ENCODE measurements at places on chromosomes 7 and 10.

DNA sequence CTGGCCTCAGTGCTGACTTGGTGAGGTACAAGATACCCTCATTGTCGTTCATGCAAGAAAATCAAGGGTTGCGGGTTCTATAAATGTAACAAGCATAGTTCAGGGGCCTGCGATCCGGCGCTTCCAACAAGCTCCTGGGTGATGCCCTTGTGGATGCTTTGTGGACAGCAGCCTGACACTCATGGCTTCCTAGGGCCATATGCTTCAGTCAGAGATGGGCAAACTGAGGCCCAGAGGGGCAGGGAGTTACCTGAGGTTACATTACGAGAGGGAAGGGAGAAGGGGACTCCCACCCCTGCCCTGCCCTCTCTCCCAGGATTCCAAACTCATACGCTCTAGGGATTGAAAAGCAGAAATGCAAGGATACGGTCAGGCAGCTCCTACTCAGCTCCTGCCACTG lies 296.3 kb upstream of the ZMIZ1 start:
- DNase-seq = no peak

- peak; percentile 1 for DNase-seq
Observed at GRCh38 chr7:7641129-7641663, 644 bp downstream of the UMAD1 start.

- no peak for DNase-seq
Observed at GRCh38 chr10:114181971-114182370, 2.8 kb downstream of the TDRD1 start.

- DNase-seq = no peak
Observed at GRCh38 chr10:50347394-50347802, 96.1 kb upstream of the ASAH2 start.

- no peak for DNase-seq
Observed at GRCh38 chr10:132113206-132113605, 47.5 kb downstream of the JAKMIP3 start.

- DNase-seq = peak; percentile 31
Observed at GRCh38 chr10:79111427-79111826, 42.7 kb downstream of the ZMIZ1 start.

GRCh38 chr7:140668641-140669040 lies 4.1 kb upstream of the ADCK2 start:
- DNase-seq = no peak

GRCh38 chr10:113322843-113323242 lies 230.0 kb upstream of the HABP2 start:
- no peak for DNase-seq

GRCh38 chr10:71225291-71226058 lies 13.1 kb downstream of the UNC5B start:
- DNase-seq = no peak

- no peak for DNase-seq
Observed at GRCh38 chr7:159078911-159079270, 65.8 kb downstream of the VIPR2 start.

GRCh38 chr10:33398796-33399195 lies 64.3 kb upstream of the NRP1 start:
- no peak for DNase-seq

GRCh38 chr10:124997306-124997705 lies 55.4 kb downstream of the ZRANB1 start:
- no peak for DNase-seq

- DNase-seq = no peak
Observed at GRCh38 chr10:32156031-32156495, 99.8 kb upstream of the KIF5B start.

GRCh38 chr10:132749371-132749795 lies 36.6 kb downstream of the NKX6-2 start:
- DNase-seq = no peak

- no peak for DNase-seq
Observed at GRCh38 chr10:13352519-13352918, 4.4 kb upstream of the SEPHS1 start.

DNA sequence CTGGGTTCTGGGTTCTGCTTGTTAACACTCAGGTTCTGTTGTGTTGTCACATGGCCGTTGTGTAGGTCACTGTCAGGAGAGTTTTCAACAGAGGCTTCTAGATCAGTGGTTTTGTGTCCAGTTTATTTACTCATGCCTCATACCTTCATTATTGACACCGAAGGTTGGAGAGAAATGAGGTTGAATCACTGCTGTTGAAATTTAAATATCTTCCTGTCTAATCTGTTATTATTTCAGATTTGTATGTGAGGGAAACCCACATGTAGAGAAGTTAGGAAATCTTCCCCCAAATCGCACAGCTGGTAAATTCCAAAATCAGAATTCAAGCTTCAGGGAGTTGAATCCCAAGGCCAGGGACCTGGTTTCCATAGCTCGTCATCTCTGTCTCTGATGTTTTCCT lies 28.3 kb upstream of the KLF6 start:
- no peak for DNase-seq

GRCh38 chr10:24872049-24872789 lies 80.2 kb downstream of the PRTFDC1 start:
- DNase-seq = peak; percentile 37

GRCh38 chr10:98408799-98409198 lies 6.2 kb downstream of the PYROXD2 start:
- DNase-seq = no peak

DNA sequence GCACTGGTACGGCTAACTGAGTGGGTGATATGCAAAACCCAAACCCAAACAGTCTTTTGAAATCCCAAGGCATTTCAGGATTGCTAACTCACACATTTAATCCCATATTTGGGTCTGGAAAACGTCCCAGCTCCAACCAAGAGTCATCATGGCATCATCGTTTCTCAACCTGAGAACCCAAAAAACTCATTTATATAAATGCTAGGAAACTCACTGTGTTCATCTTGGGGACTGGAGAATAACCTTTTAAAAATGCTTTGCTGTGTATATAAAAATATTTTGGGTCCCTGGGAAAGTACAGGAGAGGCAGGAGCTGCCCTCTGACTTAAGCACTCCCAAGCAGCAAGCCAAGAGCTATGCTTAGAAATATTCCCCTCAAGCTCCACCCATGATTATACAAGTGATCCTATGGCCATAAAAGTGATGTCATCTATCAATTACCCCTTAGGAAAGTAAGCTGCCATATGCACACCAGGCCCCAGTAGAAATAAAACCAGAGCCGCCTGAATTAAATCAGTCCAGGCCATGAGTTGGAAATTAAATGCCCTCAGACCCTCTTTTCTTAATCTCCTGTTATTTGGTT lies 352.1 kb downstream of the FRMD4A start:
- DNase-seq = peak; percentile 97

Data from fibroblast of skin of scalp (primary cell).